ENCODE measurements at places on chromosomes 4 and X. TPM values are rescaled to one million over a fixed set of nuclear protein-coding genes. Genes with fewer than 3 reads are reported as not detected.

DNA sequence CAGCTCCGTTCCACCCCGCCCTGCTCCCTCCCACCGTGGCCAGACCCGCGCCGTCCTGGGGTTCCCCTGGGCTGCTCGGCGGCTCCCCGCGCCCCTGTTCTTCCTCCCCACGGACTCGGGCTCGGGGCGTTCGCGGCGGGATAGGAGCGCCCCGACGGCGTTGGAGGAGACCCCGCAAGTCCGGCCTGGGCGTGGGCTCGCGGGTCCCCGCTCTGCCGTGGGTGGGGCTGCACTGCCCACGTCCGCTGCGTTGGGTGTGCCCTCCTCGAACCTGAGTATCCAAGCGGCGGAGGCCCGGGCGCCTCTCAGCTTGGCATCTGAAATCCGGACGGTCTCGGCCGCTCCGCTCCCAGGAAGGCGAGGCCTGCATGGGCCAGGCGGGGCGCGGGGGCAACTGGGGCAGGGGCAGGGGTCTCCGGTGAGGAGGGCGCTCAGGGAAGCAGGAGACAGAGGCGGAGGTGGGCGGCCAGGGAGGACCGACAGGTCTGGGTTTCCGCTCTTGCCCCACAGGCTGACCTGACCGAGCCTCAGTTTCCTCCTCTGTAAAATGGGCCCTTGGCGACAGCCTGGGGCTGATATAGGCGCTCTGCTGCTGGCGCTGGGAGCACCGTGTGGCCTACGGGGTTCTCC lies 12.0 kb upstream of the NAT8L start:
- DNase-seq, result no peak

DNA sequence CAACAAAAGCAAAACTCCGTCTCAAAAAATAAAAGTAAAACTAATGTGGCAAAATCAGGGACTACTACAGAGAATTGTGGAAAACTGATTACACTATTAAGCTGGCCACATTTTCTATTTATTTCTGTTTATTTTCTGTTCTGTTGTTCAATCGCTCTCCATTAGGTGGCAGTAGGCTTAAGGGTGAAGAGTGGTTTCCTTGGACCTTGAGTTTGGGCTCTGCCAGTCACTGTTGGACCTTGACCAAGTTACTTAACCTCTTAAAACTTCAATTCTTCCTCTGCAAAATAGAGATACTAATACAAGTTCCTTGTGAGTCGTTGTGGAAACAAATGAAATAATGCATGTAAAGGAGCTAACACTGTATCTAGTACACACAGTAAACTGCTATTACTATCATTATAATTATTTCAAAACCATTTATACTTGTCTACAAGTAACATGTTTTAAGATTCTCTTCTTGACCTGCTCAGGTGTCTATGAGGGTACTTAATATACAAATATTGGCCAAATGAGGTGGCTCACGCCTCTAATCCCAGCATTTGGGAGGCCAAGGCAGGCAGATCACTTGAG lies 15.2 kb downstream of the HSD17B11 start:
- no peak for DNase-seq

GRCh38 chr4:8279321-8280157 lies 10.0 kb downstream of the HTRA3 start:
- peak; percentile 2 for DNase-seq

The MAGEB10 gene
- total RNA-seq, result not detected

DNA sequence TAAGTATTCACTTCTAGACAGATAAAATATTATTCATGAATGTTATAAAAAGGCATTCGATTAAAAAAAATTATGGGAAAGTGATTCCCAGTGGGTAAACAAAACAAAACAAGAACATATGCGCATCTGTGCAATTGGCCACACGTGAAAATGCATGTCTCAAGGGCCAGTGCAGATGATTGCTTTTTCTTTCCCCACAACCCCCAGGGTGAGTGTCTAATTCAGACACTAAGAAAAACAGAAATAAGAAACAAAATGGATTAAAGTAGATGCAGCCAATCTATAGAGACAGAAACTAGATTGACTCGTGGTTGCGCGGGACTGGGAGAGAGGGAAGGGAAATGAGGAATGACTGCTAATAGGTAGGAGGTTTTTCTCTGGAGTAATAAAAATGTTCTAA lies 49.5 kb downstream of the GPM6A start:
- no peak for DNase-seq

The QRFPR gene
- total RNA-seq, result not detected

DNA sequence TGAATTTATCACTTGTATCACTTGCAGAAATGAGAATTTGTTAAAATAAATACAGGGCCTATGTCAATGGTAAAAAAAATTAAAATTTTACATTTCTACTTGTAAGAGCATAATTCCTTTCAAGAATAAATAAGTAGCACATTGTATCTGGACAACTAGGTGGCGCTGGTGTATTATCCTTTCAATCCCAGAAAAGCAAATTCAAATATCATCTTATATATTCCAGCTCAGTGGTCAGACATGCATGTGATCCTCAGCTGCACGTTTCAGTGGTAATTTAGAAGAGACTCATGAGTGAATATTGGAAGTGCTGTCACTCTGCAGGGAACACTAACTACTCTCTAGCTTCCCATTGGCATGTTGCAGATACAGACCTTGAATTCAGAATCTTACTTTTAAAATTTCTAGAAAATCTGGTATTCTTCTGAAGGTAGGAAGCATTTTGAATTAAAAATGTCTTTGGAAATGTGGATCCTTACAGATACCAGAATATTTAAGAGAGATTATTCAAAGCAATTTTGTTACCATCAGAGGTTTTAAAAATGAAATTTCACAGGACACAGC lies 1414.7 kb upstream of the TENM3 start:
- DNase-seq, result no peak

The APEX2 gene
- 7.9 TPM for total RNA-seq

The TREX2 gene
- 0.19 TPM for total RNA-seq

- DNase-seq, result no peak
Measured at GRCh38 chr4:22790631-22791030, 97.9 kb downstream of the GBA3 start.

DNA sequence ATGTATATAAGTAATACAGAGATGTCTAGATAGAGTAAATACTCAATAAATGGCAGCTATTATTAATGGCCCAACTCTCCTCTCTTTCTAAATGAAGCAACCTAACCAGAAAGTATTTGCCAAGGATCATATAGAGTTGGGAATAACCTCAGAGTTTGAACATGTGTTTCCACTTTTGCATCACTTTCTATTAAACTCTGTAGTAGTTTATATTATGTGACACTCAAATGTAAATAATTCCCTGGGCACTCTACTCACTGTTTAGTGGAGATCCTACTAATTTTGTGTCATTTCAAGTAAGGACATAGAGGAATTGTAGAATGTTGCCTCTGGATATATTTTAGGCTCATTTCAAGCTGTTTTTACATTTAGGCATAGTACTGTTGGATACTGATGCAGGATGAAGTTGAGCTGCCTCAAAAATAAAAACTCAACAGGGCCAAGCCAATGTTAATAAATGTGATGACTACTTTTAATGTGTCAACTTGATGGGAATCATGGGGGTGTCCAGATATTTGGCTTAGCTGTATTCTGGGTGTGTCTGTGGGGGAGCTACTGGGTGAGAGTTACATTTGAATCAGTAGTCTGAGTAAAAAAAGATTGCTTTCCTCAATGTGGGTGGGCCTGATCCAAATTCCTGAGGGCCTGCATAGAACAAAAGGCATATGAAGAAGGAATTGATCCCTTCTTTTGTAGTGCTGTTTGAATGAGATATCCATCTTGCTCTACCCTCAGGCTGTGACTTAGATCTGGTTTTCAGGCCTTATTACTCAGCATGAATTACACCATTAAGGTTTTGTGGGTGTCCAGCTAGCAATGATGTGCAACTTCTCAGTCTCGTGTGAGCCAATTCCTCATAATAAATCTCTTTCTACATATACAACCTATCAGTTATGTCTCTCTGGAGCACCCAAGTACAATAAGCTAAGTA lies 1368.2 kb downstream of the STIM2 start:
- DNase-seq, result no peak

DNA sequence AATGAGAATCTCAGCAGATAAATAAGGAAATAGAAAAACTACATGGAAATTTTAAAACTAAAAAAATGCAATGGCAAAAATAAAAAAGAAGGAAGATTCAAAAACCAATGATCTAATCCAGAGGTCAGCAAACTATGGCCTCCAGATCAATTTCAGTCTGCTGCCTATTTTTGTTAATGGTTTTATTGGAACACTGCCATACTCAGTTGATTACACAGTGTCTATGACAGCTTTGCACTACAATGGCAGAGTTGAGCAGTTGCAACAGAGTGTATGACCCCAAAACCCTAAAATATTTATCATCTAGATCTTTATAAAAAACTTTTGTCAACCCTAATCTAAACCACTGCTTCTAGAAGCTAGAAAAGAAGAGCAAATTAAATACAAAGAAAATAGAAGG lies 170.3 kb downstream of the RAB28 start:
- no peak for DNase-seq

DNA sequence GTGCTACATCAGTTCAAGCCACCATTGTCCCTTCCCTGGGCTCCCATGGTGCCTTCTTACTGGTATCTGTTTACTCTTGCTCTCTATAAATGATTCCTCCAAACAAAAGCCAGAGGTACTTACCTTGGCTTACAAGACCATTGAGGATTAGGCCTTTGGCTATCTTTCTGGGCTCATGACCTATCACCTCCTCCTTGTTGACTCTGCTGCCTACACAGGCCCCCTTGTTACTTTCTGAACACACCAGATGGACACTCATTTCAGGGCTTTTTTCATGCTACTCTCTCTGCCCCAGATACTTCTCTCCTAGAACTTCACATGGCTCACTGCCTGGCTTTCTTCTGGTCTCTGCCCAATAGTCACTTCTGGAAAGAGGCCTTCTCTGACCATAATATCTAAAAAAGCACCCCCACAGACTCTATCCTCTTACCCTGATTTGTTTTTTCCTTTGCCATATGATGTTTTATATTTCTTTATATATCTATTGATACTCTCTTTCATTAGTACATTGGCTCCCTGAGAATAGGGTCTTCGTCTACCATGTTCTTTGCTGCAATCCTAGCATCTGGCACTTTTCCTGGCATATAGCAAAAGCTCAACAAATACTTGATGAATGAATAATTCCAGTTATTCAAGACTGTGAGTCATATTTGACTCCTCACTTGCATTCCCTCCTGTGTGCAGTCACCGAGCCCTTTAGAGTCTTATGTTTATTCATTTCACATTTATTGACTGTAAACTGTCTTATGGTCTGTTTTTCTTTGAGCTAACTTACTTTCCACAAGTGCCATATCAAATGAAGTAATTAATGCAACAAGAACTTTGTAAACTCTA lies 27.1 kb upstream of the TAPT1 start:
- no peak for DNase-seq

GRCh38 chr4:169103966-169104412 lies 93.9 kb upstream of the CBR4 start:
- no peak for DNase-seq

GRCh38 chrX:7108030-7108429 lies 39.5 kb upstream of the STS start:
- DNase-seq, result peak; percentile 76

- DNase-seq, result no peak
Measured at GRCh38 chr4:121790976-121791375, 10.1 kb upstream of the EXOSC9 start.

GRCh38 chr4:40309250-40309774 lies 25.8 kb upstream of the CHRNA9 start:
- DNase-seq, result peak; percentile 85

DNA sequence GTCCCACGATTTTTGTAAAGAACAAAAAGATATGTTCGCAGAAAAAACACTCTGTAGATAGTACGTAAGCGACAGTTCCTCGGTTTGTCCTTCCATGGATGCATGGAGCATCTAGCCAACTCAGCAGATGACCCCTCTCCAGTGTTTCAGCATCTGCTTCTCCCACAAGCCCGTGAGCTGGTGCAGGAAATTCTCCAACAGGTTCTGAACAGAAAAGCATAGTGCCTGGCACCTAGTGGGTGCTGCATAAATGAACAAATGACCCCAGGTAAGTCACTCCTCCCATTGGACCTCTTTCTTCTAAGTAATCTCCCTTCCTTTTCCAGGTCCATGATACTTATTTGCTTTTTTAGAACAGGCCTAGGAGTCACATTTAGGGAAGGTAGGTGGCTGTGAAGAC lies 966 bp upstream of the KIAA0232 start:
- DNase-seq, result no peak

GRCh38 chr4:38867478-38868058 lies at the start of gene FAM114A1:
TSS of gene FAM114A1 (plus strand) at chr4:38867806. CDS start at chr4:38878079, 10,273 bp downstream.
- DNase-seq, result peak; percentile 94

DNA sequence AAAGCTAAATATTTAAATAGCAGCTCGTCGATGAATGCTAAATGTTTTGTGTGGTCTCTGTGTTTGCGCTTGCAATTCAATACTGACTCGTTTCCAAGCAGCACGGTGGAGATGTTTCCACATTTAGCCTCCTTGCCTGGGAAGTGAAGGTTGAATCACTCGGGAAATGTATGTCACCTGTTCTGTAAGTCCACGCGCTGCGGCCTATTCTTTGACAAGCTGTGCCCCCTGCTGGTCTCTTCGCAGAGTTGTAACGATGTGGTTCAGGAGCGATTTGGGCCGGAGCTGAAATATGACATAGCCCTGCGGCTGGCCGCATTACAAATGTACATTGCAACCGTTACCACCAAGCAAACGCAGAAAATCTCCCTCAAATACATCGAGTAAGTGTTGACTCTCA lies 89.6 kb upstream of the PRPS2 start:
- peak; percentile 43 for DNase-seq

The C4orf36 gene
- total RNA-seq, result 0.66 TPM
